Stimulated activated CD4-positive, alpha-beta T cell treated with anti-CD3 and anti-CD28 coated beads, Interleukin-15, amount 100 ng/mL, for 24 hours (primary cell): ENCODE measurements at places on chromosomes 16 and 17.

- DNase-seq = no peak
Observed at GRCh38 chr17:68396226-68397107, 60.8 kb downstream of the WIPI1 start.

DNA sequence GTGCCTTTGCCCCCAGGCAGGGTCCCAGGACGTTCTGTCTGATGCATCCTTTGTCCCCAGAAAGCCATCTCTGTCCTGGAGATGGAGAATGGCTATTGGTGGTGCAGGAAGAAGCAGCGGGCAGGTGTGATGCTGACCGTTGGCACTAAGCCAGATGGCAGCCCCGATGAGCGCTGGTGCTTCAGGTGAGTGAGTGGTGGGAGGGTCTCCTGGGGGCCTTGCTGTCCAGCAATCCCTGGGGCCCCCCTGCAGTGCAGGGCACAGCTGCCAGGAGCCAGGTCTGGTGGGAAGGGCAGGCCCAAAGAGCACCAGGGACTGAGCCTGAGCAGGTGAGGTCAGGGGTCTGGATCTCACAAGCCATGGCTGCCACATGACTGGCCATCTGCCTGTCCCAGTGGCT, 18.1 kb downstream of the TRPV2 start:
- DNase-seq = no peak

- no peak for DNase-seq
Observed at GRCh38 chr17:9150446-9151090, 129.3 kb downstream of the NTN1 start.

DNA sequence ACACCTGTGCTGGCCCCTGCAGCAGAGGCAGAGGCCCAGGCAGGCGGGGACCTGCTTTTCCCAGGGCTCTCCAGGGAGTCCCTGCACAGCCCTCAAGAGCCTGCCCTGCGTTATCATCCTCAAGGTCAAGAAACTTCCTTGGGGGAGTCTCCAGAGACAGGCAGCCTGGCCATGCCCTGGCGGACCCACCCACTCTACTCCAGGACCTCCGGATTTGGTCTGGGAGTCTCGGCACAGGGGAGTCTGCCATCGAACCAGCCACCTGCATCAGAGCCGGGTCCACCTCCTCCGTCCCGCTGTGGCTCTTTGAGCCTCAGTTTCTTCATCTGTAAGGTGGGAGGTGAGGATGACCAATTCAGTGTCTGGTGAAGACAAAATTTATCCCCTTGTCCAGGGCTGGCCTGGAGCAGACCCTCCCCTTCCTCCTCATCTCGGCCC, 75.3 kb upstream of the TNRC6C start:
- no peak for DNase-seq

- no peak for DNase-seq
Observed at GRCh38 chr16:10578474-10579316, 1.7 kb downstream of the EMP2 start.

DNA sequence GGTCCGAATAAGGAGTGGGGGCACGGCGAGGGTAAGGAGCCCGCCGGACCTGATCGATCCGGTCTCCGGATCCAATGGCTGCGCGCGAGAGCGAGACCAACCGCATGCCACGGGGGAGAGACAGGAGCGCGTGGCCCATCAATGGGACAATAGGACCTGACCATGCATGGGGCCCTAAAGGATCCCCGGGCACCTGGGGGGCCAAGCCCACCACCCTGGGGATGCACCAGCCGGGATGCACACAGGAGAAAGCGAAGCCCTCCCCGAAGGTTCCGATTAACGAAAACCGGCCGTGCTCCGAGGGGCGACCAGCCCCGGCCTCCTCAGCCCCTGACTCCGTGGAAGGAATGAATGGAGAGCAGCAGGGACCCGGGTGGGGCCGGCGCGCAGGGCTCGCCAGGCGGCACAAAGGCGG, 525 bp downstream of the JPT1 start:
- DNase-seq = peak; percentile 52

- DNase-seq = no peak
Observed at GRCh38 chr17:60463157-60463835, 41.0 kb downstream of the CHCT1 start.

GRCh38 chr17:340074-340473, 12.5 kb downstream of the RPH3AL start:
- no peak for DNase-seq

DNA sequence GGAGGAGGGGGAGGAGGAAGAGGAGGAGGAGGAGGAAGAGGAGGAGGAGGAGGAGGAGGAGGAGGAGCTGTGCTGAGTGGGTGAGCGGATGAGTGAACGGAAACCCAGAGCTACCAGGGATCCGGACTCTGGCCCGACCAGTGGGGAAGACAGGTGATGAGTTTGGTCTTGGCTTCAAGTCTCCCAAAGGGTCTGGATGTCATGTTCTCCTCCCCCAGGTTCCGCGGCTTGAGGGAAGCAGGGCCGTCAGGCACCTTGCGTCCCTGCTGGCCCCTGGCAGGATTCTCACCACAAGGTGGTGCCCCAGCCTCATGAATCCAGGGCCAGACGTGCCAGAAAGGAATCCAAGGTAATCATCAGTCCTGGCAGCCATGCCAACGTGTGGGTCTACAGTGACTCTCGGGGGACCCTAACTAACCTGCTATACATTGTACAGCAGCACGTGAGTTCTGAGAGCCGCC, 13.5 kb upstream of the ABAT start:
- peak; percentile 70 for DNase-seq

DNA sequence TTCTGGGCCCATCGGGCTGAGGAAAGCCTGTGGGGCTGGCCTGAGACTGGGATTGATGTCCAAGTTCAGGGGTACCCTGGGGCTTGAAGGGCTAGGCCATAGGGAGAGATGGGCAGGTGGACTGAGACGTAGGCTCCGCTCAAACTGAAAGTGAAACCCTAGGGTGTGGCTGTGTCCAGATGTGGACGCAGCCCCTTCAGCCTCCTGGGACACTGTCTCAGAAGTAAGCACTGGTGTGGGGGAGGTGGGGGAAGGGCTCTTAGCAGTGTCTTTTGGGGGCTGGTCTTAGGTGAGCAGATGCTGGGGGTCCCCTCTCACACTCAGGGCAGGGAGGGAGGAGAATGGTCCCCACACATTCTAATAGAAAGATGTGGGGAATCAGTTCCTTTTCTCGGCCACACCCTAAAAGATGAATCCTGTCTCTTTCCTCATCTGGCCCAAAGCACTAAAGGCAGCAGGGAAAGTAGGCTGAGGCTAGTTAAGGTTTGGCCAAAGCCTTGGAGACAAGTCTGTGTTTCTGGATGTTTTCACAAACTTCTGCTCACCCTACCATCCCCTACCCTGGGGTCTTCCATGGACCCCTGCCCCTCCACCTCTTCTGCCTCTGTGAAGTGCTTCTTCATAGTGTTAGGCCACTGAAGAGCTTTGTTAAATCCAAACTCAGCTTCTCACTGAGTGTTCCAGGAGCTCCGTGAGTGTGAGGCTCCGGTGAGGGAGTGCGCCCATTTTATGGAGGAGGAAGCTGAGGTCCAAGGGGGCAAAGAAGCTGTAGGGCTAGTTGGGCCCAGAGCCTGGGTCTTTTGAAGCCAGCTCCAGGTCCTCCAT, 5.6 kb downstream of the FMNL1 start:
- DNase-seq = peak; percentile 42

GRCh38 chr17:82015311-82015971, 7.2 kb downstream of the CENPX start:
- DNase-seq = no peak

- no peak for DNase-seq
Observed at GRCh38 chr17:10077561-10078299, 120.7 kb downstream of the GAS7 start.

DNA sequence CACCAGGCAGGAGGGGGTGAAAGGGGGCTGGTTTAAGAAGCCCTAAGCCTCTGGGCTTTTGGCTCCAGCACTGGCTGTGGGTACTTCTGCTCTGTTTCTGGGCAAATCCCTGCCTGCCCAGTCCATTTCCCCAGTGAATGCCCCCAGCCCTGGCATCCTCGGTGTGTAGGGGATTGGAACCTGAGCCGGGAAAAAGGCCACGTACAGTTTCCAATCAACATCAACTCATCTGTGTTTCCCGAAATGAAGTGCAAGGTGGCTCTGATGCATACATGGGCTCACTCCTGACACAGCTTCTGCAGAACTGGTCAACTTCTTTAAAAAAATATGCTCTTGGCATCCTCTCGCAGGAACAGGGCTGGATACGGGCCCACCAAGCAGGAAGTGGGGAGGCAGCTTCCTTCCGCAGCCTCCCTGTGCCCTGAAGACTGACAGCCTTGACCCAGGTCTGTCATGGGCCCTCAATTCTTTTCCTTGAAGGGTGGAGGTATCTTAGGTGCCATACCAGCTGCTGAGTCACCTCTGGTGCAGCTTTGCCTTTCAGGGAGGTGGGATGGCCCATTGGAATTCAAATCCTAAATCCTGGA, 73.3 kb downstream of the N4BP1 start:
- DNase-seq = no peak

DNA sequence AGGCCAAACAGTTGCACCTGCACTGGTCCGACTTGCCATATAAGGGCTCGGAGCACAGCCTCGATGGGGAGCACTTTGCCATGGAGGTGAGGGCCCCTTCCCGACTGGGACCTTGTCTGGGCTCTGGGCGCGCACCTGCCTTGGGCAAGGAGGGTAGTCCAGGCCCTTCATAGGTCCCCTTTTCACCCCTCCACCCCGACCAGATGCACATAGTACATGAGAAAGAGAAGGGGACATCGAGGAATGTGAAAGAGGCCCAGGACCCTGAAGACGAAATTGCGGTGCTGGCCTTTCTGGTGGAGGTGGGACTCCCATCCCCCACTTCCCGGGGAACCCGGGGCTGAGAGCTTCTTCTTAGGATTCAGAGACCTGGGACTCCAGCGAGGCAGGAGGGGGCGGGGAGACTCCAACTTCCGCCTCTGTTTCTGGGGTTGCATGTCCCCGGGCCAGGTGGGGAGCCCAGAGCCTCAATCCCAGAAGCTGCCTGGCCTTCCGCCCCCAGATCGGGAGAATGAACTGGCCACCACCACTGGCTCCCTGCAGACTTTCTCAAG, 7.8 kb downstream of the CA4 start:
- no peak for DNase-seq

GRCh38 chr17:81020767-81021497, 14.0 kb upstream of the BAIAP2 start:
- DNase-seq = no peak

DNA sequence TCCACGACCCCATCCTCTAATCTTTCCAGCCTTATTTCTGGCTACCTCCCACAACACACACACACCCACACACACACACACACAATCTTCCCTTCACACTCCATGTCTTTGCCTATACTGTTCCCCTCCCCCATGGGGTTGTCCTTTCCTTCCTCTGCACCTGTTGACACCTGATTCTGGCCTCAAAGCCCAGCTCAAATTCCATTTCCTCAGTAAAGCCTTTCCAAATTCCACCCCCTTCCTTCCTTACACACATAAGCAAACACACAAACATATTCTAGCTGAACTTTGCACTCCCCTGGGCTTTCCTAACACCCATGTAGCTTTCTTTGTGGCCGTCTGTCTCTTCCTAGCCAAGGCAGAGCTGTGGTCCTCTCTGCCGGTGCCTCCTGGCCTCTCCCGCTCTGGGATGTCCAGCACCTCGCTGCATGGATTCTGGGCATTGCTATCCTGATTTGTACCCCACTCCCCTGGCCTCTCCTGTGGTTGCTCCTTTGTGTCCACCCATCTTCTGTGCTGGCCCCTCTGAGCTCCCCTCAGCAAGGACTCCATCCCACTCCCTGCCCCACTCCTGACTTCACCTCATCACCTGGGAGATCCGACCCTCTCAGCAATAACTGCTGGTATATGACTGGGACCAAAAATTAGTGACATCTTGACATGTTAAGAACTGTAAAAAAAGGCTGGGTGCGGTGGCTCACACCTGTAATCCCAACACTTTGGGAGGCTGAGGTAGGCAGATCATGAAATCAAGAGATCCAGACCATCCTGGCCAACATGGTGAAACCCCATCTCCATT, 8.4 kb upstream of the SRCIN1 start:
- no peak for DNase-seq

DNA sequence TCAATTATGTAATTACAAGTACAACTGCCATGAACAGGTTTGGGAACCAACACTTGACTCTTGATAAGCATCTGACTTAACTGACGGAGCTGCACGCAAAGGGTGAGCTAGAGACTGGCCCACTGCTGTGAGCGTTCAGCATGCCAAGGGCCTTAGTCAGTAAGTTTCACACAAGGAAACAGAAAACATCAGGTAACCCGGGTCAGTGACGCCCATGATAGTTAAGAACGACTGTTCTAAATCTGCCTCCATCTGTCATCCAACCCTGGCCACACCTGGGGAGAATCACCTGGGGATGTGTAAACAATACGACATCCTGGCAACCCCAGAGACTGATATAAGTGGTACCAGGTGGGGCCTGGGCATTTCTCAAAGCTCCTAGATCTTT, 12.3 kb downstream of the SMIM5 start:
- no peak for DNase-seq

- DNase-seq = no peak
Observed at GRCh38 chr17:41583137-41584127, 3.3 kb downstream of the KRT14 start.

- DNase-seq = no peak
Observed at GRCh38 chr17:45341533-45342158, 24.8 kb upstream of the MAP3K14 start.

DNA sequence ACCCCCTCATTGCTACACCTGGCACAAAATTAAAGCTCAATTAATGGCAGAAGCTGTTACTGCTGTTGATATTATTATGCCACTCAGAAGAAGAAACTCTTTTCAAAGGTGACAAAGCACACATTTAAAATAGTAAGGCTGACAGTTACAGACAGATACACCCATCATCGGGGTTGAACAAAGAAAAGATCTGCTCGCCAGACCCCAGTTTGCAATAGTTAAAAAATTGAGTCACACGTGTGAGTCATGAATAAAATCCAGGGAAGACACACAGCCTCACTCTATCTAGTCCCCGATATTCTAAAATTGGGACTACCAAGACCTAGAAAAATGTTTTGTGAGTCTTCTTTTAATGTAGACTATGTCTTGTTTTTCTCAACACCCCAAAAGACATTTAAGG, 330.0 kb upstream of the SOX9 start:
- no peak for DNase-seq

DNA sequence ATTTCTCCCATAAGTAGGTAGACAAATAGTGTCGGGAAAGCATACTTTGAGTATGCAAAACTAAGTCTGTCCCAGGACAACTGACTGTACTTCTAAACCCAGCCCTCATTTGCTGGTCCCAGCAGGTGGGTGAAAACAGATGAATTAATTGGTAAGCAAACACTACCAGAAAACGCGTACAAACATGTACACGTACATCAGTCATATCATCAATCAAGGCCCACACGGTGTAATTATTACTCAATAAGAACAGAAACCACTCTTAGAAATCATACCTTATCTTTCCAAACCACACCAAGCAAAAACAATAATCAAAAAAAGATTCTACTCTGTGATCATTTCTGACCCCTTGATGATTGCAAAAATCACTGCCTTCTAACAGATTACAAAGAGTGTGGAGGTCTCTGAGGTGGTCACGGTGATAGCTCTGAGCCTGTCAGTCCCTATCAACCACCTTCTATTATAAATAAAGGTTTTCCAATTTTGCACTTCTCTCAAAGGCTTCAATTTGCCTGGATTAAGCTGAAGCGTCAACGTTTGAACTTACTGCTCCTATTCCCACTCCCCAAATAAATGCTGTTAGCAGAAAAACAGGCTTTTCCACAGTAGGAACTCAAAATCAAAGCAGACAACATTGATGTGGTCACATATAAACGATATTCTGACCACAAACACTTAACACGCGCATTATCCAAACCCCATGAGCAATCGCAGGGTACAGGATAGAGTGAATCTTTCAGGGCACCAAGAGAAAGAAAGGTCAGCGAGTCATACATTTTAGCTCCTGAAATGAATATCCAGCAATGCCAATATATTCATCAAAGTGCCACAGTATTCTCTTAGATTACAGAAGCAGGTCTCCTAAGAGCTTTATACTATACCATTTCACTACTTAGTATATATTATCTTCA, 211.9 kb downstream of the STX8 start:
- DNase-seq = peak; percentile 31
